ENCODE measurements at places on chromosomes 3 and 15.

DNA sequence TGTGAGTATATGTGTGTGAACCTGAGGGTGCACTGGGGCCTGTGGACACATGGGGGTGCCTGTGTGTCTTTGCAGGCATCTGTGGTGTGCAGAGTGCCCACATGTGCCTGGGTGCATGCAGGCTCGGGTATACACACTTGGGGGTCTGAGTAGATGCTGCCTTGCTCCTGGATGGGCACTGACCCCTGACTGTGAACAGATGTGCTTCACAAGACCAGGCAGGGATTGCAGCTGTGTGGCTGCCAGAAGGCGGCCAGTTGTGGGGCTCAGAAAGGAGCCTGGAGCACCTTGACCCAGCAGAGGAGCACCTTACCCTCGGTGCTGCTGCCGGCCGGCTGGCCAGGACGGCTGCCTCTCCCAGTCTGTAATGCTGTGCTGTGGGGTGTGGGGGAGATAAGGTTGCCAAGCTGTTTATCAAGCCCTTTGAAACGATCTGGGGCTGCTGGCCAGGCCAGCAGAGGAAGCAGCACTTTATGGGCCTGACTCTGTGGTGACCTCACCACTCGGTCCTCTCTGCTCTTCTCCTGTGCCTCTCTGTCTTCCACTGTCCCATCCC is 55.5 kb upstream of the MRPS22 start:
- DNase-seq = no peak

DNA sequence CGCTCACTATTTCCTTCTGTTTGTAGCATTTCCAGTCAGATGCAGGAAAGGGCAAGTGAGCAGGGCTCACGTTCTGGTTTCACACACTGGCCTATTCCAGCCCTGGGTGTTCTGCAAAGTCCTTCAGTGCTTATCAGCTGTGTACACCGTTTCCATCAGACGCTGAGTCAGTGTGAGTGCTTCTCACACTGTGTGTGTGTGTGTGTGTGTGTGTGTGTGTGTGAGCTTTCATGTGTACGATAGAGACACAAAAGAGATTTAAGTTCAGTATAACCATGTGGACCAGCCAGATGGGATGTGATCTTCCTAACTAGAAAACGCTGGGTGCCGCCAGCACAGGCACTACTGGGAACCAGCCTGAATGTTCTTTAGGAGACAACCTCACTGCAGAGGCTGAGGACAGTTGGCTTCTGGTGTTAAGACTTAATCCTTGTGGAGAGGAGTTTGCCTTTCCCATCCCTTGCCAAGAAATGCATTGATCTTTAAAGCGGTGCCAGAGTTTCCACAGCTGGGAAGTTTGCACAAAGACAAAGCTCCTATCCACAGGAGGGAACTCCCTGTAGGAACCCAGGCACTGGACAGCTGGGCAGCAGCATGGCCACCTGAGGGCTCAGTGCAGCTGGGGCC is 3.9 kb upstream of the CHSY1 start:
- no peak for DNase-seq

DNA sequence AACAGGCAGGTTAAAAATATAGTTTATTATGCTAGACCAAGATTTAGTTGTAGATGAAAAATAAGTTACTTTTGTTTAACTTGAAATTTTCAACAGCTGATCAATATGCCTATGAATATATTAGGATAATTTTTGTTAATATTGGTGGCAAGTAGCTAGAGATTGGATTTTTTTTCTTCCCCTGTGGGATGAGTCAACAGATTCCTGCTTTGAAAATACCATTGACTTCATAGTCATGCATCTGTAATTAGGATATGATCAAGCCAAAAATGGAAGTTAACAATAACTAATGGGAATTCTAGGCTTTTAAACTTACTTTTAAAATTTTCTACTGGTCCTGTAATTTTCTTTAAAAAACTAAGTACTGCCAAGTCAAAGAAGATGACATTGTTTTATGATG is 211.7 kb downstream of the ZIC1 start:
- DNase-seq = no peak

GRCh38 chr3:156738251-156738650 is 63.9 kb downstream of the TIPARP start:
- no peak for DNase-seq

- DNase-seq = no peak
These were observed 27.5 kb downstream of the HERC1 start for GRCh38 chr15:63805993-63806980.

DNA sequence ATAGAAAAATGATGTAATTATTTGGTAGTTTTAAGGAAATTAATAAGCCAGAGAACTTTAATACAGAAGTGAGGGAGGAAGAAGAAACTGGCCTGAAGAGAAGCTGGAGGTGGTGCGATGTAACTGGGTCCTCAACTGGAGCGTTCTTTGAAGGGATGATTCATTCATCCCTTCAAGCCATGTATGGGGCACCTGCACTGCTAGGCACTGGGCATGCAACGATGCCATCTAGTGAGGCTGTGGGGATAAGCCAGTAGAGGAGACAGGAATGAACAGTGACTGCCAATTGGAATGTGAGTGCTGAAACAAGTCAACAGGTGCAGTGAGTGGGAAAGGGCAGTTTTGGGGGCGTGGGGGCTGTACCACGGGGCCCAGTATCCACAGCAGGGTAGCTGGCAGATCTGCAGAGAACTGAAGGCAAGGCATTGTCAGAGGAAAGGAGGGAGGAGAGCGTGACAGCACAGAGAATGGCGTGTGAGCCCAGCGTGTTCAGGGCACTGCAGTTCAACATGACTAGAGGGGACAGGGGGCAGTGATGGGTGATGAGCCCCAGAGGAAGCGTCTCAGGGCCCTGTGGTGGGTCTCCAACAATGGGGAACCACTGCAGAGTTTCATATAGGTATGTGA is 3.8 kb upstream of the KIF23 start:
- no peak for DNase-seq

GRCh38 chr3:59191651-59192050 is 141.8 kb upstream of the CFAP20DC start:
- no peak for DNase-seq

GRCh38 chr3:43907508-43907858 is 216.7 kb downstream of the ABHD5 start:
- DNase-seq = no peak

DNA sequence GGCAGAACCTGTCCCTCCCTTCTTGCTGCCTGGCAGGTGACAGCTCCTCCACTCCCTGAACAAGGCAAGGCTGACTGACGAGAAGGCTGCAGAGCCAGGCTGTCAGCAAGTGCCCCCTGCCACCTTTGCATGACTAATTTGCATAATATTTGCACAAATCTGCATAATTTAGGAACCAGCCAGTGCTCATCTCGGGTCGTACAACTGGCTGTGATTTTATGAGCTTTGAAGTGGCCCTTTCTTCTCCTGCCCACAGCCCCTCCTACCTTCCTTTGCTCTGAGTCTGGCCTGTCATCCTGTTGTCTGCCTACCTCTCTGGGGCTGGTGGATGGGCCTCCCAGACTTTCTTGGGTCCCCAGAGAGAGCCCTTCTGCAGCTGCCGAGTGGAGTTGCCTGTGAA is 58.9 kb downstream of the LINGO1 start:
- DNase-seq = no peak

GRCh38 chr3:69442771-69443311 is 57.0 kb upstream of the FRMD4B start:
- DNase-seq = no peak

DNA sequence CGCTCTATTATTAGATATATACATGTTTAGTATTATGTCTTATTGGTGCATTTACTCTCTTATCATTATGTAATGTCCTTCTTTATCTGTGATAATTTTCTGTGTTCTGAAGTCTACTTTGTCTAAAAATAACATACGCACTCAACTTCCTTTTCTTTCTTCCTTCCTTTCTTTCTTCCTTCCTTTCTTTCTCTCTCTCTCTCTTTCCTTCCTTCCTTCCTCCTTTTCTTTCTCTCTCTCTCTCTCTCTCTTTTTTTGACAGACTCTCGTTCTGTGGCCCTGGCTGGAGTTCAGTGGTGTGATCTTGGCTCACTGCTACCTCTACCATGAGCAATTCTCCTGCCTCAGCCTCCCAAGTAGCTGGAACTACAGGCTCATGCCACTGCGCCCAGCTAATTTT is 15.2 kb downstream of the ADIPOQ start:
- DNase-seq = no peak

- DNase-seq = no peak
These were observed 1.1 kb downstream of the MESP2 start for GRCh38 chr15:89777073-89777751.

GRCh38 chr3:12973827-12974226 is 99.4 kb downstream of the IQSEC1 start:
- no peak for DNase-seq

- DNase-seq = peak; percentile 75
These were observed 267.1 kb downstream of the RPLP1 start for GRCh38 chr15:69719527-69720240.

DNA sequence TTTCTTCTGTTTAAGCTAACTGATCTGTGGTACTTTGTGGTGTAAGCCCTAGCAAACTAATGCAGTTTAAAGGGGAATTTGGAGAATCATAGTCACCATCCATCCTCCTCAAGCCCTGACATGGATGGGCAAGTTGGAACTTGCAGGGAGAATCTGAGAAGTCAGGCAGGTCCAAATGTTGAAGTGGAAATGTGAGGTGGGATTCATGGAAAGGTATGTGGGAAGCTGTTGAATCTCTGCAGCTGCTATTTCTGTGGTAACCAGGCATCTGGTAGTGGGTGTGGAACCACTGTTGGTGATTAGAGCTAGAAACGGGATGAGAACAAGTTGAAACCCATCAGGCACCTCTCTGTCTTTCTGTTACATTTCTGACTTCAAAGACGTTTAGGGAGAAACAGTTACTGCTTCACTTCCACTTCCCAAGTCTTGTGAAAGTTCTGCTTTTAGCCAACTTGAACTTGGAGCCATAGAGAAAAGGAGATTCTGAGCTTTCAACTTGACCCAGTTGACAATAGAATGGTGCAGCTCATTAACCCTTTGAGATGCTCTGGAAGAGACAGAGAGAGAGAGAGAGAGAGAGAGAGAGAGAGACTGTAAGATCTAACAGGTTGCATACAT is 38.1 kb upstream of the NMNAT3 start:
- no peak for DNase-seq

DNA sequence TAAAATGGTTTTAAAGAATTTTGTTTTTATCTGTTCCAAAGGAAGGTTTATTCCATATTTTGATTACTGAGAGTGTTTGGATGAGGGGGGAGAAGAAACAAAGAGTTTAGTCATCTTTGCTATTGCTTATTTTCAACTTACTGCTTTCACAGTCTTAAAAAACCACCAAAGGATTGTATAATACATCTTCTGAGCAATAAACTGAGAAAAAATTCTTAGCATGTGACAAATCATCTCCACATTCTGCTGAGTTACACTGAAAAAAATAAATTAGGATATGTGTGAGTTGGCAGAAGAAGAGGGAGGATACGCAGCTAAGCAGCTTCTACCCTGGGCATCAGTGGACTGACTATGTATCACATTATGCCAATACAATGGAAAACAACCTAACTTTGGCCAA is 23.2 kb upstream of the ACTC1 start:
- DNase-seq = no peak

DNA sequence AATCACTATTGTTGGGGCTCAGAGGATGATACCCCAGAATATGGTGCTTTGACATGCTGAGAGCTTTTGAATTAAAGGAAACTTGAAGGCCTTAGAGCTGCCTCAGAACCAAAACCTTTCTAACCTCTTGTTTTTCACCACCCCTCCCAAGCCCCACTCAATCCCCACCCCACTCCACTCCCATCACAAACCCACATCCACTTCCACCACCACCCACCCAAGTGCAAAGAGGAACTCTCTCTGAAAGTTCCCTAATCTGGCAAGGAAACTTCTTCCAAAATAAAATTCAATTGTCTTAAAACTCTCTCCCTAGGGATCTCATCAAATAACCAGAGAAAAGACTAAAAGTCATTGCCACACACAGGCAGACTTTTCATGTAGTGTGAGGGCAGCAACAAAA is 301.2 kb upstream of the ARHGEF26 start:
- DNase-seq = no peak

- no peak for DNase-seq
These were observed 124.9 kb downstream of the IGSF11 start for GRCh38 chr3:118909763-118910162.

DNA sequence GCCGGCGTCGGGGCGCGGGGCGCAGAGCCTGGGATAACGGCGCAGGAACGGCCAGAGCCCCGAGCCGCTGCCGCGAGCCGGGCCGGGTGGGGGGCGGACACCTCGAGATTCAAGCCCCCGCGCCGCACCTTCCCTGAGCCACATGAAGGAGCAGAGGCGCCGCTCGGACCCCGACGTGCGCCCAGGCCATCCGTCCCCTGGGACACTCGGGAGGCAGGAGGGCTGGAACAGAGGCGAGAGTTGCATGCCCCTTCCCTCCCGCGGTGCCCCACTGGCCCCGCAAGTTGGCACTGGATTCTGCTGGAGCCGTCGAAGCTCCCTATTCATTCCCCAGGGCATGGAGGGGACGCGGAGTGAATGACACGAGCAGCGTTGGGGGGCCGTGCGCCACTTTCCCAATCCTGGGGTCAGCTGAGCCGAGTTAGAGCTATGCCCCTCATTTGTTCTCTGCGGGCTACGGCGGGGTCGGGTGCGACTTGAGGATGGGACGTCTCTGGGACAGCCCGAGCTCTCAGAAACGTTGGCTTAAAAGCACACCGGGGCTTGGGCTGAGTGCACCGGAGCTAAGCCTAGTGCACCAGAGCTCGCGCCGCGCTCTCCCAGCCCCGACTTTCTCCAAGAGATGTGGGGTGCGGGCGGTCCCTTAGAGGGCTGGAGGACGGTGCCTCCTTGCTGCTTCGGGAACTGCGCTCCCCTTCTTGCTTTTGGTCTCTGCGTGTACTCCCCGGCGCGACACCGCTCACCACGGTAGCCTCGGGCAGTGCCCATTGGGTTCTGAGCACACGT is 588 bp downstream of the SLC6A1 start:
- DNase-seq = no peak

GRCh38 chr3:61077551-61077950 is 173.7 kb downstream of the FHIT start:
- no peak for DNase-seq

DNA sequence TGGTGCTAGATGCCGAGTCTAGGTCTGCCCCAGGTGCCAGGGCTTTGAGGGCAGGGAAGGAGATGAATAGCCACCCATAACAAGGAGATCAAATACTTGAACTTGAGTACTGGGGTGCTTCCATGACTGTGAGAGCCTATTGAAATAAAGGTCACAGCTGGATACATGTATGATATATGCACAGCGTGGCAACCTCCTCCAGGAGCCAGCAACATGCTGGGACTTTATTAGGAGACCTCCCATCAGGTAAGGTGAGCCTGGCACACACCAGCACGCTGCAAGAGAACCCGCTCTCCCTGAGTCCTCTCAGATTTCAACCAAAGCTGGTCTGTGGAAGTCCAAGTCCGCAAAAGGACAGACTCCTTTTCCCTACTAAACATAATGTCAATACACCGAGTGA is 10.5 kb upstream of the HES1 start:
- no peak for DNase-seq

GRCh38 chr3:59753808-59754450 is 704.1 kb upstream of the CFAP20DC start:
- no peak for DNase-seq

DNA sequence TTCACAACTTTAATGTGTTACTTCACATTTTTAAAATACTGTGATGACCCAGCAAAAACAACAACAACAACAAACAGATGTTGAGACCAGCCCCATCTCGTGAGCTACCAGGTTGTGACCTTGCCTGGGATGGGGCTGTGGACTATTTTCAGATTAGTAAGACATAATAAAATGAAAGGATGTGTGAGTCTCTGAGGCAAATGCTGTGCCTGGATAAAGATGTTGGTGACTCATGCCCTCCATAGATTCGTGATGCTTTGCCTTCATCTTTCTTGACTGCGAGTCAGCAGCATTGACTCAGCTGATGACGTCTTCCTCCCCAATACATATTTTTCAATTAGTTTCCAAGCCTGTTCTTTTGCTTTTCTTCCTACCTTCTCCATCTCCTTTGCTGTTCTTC is 453.0 kb upstream of the CFAP20DC start:
- no peak for DNase-seq

GRCh38 chr3:128078322-128078721 is 26.1 kb downstream of the SEC61A1 start:
- DNase-seq = no peak
